Epithelial cell of proximal tubule (primary cell): ENCODE measurements at places on chromosomes 5 and 9. TPM values are rescaled to one million over a fixed set of nuclear protein-coding genes. Genes with fewer than 3 reads are reported as not detected.

Gene UBAP2
- 19.1 and 28.9 TPM in 2 replicates for total RNA-seq

GRCh38 chr9:105206496-105206820, 38.0 kb upstream of the SLC44A1 start:
- DNase-seq, result no peak

DNA sequence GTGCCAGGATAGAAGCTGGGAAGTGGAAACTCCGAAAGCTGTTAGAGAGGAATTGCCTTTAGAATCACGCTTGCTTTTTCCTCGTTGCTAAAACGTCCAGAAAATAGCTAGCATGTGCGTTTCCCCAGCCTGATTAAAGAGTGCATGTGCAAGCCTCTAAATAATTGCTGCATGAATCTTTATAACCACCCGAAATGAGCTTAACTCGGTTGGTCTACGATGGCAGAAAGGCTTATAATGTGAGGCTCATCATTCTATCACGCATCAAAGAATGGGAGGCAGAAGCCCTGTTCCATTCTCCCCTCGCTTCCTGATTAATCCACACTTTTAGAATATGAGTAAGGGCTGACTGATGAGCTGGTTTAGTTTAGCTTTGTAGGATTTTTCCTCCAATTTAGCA, 394.6 kb upstream of the WWC1 start:
- DNase-seq, result no peak

Gene SPINK13
- total RNA-seq, result 0.07 and 0.58 TPM in 2 replicates

Gene SPATA31E1
- not detected in 2 replicates for total RNA-seq

GRCh38 chr5:72295539-72295938, 24.5 kb downstream of the MRPS27 start:
- no peak for DNase-seq

GRCh38 chr9:113219186-113219936, 1.7 kb downstream of the FKBP15 start:
- no peak for DNase-seq

GRCh38 chr5:55969956-55970355, 24.8 kb downstream of the IL6ST start:
- no peak for DNase-seq

Gene SOHLH1
- total RNA-seq, result not detected in 2 replicates

Gene KIF24
- total RNA-seq, result 2.2 and 5.2 TPM in 2 replicates

DNA sequence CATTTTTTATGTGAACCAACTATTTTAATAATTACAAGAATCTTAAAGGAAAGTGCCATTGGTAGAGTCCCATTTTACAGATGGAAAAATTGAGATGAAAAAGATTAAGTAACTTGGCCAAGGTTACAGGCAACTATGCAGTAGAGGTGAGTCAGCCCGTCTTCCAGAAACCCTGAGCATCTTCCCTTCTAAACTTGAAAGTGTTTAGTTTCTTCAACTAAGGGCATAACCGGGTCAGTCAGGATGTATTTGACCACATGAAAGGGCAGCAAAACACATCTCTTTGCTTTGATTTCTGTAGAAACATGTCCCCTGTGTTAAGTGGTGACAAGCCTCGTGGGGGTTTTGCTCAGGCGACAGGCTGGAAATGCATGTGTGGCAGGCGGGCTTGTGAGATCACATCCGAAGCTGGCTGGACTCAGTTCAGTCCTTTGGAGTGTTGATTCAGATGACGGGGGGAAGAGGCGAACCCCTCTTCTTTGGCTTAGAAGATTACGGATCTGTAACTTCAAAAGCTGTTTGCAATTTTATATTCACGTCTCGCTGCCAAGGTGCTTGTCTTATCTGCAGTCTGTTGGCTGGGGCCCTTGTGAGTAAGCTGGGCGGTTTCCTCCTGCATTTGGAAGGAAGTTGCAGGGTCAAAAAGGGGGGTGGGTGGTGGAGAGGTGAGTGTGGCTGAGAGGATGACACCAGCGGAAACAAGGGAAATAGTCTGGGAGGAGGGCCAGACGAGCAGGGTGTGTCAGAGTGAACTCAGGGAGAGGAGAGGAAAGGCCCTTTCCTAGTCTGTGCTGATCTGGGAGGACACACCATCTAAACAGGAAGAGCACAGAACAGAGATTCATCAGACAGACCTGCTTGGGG, 78.9 kb upstream of the RPS23 start:
- DNase-seq, result no peak

DNA sequence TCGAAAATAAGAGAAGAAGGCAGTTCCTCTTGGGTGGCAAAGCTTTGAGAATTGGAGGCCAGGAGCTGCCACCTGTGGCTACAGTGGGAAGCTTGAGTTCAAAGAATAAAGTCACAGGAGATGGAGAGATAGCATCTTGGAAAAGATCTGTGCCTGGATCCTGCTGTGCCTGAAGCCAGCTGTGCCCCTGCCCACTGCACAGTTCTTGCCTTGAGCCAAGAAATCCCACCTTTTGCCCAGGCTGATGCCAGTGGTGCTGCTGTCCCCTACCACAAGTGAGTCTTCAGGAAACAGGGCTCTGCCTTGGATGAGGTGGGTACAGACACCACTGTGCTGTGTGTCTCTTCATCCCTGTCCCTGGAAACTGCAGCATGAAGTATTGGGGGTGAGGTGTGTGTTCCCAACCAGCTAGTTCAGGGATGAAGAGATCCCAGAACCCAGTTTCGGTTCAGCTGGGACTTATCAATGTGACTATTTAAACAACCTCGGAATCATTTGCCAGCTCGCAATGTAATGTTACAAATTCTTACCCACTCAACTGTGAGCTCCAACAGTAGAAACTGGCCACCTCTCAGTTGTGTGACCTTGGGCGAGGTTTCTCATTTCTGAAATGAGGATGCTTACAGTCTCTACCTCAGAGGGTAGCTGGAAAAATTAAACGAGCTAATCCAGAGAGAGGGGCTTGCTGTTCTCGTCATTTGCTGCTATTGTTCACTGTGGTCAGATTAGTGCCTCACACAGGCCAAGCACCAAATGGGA, 5.9 kb downstream of the IER5L start:
- no peak for DNase-seq

Gene MLANA
- not detected in 2 replicates for total RNA-seq

Gene ADAMTS2
- total RNA-seq, result 0.29 and 0.65 TPM in 2 replicates

DNA sequence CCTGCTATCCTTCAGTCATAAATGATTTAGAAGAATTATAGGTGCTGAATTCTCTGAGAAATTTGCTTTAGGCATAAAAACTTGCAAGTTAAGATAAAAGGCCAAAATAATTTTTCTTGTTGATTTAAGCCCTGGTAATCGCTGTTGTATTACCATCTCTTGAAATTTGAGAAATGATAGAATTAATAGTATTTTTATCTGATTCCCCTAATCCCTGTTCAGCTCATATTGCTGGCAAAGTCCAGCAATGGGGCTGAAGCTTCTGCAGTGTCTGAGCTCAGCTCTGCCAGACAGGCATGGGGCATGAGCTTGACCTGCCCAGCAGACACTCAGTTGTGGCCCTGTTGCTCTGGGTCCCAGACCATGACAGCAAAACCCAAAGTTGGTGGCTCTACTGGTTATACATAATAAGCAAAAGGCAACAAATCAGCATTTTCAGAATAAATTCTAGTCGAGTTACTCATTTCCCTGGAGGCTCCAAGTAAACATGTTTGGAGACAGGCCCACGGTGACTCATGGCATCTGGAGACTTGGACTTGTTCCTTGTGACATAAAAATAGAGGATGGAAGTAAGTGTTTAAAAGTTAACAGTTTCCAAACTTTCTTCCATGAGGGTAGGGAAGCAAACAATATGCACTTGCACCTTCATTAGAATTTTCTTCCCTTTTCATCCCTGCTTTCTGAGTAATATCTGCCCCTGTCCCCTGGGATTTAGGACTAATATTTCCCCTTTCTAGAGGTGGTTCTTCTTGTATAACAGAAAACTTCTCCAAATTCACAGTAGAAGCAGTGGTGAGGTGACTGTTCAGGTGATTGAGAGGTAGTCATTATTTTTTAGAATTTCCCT, 60.2 kb upstream of the SLC2A8 start:
- DNase-seq, result peak; percentile 82

GRCh38 chr5:23305055-23305454, 202.4 kb upstream of the PRDM9 start:
- no peak for DNase-seq

DNA sequence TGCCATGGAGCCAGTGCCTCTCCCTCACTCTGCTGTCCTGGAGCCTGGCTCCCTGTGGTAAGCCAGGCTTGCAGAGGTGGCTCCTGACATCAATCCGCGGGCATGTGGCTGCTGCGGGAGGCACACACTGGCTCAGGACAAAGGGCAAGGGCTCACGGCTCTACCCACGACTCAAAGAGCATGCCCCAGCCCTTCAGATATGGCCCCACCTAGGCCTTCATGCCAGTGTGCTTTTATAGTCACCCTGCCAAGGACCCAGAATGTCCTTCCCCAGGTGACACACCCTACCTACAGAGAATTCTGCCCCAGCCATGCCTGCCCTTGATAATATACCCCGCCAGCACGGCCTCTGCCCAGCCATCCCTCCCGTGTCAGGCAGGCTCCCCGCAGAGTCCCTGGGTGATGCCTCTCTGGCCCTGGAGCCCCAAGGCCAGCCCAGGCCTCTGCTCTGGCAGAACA, 1.6 kb downstream of the MGAT4B start:
- no peak for DNase-seq

- no peak for DNase-seq
These were observed 52.0 kb downstream of the ITGA2 start for GRCh38 chr5:53041071-53041692.

DNA sequence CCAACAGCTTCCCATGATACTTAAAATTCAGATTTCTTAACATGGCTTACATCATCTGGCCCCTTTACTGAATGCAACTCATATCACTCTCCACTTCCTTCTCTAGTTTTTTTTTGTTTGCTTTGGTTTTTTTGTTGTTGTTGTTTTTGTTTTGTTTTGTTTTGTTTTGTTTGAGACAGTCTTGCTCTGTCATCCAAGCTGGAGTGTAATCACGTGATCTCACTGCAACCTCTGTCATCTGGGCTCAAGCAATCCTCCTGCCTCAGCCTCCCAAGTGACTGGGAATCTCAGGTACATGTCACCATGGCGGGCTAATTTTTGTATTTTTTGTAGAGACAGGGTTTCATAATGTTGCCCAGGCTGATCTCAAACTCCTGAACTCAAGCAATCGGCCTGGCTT, 41.4 kb downstream of the CPLANE1 start:
- no peak for DNase-seq

Gene RNF130
- total RNA-seq, result 28.3 and 36.6 TPM in 2 replicates

DNA sequence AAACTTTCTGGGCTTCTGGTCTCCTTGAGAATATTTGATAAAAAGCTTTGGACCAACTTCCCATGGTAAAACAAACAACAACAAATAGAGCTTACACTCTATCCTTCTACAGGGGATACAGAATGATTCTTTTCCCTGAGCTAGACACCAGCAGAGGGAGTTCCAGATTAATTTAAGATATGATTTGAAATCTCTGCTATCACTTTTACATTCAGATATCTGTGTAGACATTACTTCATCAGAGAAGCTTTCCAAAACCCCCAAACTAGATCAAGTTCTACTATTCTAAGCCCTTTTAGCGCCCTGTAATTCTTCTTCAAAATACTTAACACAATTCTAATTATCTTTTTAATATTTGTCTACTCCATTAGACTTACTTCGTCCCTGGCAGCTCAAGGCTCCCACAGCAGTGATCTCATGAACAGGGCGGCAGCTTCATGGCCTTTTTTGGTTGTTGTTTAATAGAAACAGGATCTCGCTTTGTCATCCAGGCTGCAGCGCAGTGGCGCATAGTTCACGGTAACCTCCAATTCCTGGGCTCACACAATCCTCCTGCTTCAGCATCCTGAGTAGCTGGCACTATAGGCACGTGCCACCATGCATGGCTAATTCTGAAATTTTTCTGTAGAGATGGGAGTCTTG, 955 bp upstream of the GALNT12 start:
- peak; percentile 45 for DNase-seq

DNA sequence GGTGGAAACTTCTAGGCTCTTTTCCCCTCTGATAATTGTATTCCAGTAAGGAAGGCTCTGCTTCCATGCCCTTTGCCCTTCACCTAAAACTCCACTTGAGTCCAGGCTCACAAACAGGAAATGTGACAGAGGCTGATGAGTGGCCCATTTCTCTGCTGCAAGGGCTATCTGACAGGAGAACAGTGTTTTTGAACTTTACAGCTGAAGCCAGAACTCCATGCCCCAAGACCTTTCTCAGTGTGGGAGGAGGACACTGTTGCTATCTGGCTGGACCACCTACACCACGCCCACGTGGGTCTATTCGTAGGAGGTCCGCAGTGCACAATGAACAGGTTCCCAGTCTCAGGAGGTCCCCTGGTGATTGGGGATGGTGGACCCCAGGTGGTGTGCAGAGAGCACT, 13.6 kb downstream of the GGTA1 start:
- no peak for DNase-seq

- no peak for DNase-seq
These were observed 42.5 kb downstream of the FNIP1 start for GRCh38 chr5:131754363-131754762.

DNA sequence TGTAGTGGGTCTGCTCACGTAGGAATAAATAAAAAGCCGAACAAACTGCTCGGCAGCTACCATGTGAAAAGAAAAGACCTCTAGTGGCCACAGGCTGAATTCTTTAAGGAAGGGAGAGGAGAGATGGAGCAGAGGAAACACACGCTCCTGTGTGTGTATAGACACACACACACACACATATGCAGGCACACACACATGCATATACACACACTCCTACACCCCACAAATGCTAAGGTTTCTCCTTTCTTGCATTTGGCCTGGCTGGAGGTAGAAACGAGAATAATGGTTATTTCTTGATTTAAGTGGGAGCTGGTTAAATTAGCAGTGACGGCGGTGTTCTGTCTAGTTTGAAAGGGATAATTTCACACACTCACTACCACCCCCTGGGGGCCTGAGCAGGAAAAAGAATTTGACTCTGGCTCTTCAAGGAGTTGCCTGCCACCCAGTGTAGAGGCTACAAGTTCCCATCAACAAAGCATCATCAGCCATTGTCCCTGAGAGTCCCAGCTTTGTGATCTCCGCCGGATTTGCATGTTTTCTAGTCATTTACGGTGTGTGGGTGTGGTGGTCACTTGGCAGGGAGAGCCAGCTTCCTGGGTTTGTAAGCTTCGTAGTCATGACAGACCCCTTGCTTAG, at the start of gene INSYN2B:
TSS of gene INSYN2B (minus strand) at position 78 of the 636 bp plus-strand sequence. CDS start 96,597 bp downstream, outside the sequence.
- DNase-seq, result peak; percentile 70

- no peak for DNase-seq
These were observed 759 bp downstream of the GEMIN5 start for GRCh38 chr5:154937186-154937717.

GRCh38 chr9:127229691-127230417, 34.7 kb upstream of the GARNL3 start:
- DNase-seq, result no peak
